Activated gamma-delta T cell treated with anti-CD3 and anti-CD28 coated beads, Interleukin-2, amount 50 U/mL, for 16 hours (primary cell): ENCODE measurements at places on chromosomes 7 and 10.

DNA sequence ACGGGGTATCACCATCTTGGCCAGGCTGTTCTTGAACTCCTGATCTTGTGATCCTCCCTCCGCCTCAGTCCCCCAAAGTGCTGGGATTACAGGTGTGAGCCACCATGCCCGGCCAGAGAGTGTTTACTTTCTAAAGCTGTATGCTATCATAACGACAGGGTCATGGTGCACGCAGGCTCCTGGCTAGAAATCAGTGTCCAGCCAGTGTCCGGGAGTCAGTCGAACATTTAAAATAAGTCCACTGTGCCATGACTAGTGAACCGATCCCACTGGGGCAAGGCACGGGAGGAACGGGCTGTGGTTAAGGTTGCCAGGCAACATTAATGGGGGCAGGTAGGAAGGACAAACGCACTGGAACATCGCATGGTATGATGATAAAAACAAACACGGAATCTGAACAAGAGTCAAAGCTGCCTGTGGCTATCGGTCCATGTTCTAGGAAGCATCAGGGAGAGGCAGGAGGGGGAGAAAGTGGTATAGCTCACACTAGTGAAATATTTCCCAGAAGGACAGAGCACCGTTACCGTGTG lies 89.0 kb upstream of the SEPHS1 start:
- DNase-seq = no peak

DNA sequence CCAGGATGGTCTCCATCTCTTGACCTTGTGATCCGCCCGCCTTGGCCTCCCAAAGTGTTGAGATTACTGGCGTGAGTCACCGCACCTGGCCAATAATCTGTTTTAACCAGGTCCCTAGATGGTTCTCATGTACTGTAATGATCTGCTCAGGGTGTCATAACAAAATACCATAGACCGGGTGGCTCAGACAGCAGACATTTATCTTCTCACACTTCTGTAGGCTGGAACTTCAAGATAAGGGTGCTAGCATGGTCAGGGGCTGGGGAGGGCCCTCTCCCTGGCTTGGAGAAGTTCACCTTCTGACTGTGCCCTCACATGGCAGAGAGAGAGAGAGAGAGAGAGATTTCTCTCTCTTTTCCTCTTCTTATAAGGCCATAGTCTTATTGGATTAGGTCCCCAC lies 279.4 kb upstream of the LYZL1 start:
- no peak for DNase-seq

GRCh38 chr10:69469976-69470375 lies 18.7 kb downstream of the TSPAN15 start:
- no peak for DNase-seq

- DNase-seq = no peak
Measured at GRCh38 chr10:126939706-126940105, 34.5 kb downstream of the DOCK1 start.

DNA sequence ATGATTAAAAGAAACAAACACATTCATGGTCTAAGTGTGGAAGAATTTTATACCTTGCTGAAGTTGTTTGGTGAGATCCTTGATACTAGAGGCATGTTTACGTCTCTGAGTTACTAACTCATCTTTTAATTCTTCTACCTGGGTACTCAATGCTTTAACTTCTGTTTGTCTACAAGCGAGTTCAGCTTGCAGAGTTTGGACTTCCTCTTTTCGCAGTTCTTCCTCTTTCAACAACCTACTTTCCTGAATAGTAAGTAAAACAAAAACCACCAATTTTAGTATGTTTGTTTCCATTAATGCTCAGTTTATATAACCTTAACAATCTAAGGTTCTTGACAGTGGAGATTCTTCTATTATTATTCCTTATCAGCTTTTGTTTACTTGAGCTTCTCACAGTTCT lies 42.9 kb downstream of the CCDC186 start:
- no peak for DNase-seq

- no peak for DNase-seq
Measured at GRCh38 chr10:97584060-97584797, at the start of gene HOGA1. TSS of gene HOGA1 (plus strand) at chr10:97584389. CDS start at chr10:97584704, 315 bp downstream.

- no peak for DNase-seq
Measured at GRCh38 chr10:100923580-100923979, 10.8 kb downstream of the SLF2 start.

DNA sequence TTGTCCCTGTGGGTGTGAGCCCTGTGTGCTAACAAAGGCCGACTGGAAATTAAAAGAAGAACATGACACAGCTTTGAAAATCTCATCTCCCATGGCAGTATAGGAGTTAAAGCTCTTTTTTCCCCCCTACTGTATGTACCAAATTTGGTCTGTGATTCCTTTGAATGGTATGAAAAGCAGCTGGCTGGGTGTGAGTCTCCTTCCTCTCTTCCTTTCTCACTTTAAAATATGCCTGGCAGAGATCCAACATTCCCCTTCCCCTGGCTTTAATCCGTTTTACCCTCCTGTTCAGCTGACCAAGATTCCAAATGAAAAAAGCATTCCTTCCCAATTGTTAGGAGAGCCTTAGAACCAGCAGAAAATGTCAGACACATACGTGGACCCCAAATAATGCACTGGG lies 225.0 kb upstream of the CELF2 start:
- no peak for DNase-seq

DNA sequence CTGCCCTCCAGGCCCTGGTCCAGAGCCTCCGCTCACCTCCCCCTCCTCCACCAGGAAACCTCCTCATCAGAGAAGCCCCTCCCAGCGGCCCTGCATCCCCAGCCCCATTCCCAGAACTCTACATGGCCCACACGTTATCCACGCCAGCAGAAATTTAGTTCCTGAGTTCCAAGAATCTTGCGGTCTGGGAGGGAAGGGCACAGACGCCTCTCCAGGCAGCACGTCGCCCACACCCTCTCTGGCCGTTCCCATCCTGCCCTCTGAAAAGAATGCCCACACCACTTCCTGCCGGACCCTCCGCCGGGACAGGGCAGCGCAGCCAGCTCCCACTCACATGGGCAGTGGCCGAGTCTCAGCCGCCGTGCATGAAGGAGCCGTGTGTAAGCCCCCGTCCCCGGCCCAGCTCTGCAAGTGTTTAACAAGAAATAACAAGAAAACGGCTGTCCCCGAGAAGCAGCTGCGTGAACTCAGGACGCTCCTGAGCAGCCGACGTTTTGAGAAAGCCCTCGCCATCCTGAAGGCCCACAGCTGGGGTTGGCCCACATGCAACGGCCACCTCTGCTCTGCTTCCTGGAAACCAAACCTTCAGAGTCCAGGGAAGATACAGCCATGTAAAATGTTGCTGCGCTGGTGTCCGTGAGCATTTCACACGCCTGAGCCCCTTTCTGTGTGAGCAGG lies 17.4 kb downstream of the ADGRA1 start:
- DNase-seq = no peak
